ENCODE measurements at places on chromosomes 11 and 22.

- no peak for DNase-seq
These were observed 58.1 kb downstream of the CHRDL2 start for GRCh38 chr11:74672956-74673692.

DNA sequence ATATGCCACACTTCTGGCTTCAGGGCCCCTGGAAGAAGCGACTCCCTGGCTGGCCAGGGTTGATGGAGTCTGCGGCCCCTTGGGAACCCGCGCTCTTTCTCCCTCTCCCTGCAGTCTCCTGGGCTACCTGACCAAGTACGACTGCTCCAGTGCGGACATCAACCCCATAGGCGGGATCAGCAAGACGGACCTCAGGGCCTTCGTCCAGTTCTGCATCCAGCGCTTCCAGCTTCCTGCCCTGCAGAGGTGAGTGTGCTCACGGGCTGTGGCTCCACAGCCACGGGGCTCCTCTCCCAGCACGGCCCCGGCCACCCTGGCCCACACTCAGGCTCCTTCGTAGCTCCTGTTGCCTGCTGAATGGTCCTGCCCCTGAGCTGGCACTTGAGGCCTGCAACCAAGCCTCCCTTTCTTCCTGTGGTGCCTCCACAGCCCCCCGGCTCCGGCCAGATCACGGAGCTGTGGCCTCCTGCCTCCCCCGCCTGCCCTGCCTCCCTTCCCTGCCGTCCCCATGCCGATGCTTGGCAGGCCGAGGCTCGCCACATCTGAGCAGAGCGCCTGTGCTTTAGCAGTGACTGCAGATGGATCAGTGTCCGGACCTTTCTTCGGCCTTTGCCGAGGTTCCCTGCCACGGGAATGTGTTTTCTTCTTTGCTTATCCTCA lies 36.2 kb upstream of the KRTAP5-7 start:
- DNase-seq, result no peak

- peak; percentile 60 for DNase-seq
These were observed 74.9 kb upstream of the RAG2 start for GRCh38 chr11:36672815-36673450.

- no peak for DNase-seq
These were observed 148.8 kb upstream of the ANO5 start for GRCh38 chr11:22044126-22044525.
